ENCODE measurements at places on chromosomes 4 and X.
A peak's percentile ranks its signal among the peaks of the same experiment; 100 is the strongest.

GRCh38 chrX:112636951-112637581 lies 42.7 kb downstream of the LHFPL1 start:
- DNase-seq = no peak

- no peak for DNase-seq
Measured at GRCh38 chr4:22650771-22651170, 42.0 kb upstream of the GBA3 start.

DNA sequence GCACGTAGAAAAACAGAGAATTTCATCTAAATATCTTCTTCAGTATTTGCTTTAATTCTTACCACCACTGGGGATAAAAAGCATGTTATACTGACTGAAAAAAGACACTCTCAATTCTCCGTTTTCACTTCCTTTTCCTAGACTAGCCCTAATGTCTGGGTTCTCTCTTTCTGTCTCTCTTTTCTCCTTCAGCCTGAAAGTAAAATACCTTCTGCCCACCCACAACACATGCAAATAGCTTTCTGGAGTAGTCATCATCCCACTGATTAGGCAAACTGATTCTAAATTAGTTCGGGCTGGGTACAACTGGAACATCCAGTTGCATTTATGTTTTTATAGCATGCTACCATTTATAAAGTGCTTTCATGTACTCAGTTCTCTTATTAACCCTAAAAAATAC lies 142.4 kb upstream of the ANKRD50 start:
- DNase-seq = no peak

DNA sequence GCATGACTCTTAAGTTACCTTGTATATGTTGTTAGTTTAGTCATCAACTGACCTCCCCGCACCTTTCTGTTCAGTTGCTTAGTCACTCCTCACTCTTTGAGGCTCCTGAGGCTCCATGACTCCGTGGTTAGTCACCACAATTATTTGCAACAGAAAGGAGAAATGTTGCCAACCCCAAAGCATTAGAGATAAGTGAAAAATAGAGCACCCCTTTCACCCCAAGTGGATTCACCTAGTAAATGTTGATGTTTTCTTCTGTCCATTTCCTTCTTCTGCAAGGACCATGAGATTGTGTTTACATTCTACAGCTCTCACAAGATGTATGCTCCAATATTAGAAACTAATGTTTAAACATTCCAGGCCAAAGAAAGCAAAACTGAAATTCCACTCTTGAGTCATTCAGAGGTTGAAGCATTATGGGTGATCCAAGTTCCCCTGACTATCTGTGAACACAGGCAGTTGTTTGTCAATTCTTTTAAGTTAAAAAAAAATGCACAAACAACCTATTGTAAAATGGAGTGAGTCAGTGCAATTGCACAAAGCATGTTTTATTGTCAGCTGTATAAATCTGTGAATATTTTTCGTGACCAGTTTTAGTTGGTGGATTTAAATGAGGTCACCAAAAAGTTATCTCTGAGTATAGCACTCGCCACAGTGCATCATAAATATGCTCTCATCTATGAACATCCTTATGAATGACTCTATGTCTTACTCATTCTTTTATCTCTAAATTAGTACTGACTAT lies 552.4 kb upstream of the MAGEB2 start:
- DNase-seq = no peak

GRCh38 chrX:41734530-41734929 lies 10.5 kb downstream of the GPR82 start:
- DNase-seq = no peak

DNA sequence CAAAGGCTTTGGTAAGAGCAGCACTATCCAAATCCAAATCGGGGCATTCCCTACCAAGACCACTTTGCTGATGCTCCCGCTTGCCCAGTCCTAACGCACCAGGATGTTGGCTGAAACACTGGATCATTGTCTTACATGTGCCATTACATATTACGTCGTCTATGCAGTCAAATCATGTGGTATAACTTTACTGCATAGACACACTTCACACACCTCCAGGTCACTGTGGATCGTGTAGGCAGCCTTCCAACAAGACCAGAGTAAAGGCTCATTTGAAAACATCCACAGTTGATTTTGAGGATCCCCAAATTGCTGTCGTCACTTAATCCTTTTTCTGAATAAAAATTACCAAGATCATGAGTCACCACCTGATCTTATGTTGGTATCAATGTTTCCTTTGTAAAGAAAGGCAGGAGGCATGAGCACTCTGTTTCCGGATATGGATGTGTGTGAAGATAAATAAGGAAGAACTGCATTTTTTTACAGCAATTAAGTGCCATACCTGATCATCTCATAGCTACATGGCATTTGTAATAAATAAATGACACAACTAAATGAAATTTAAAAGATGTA lies 18.5 kb downstream of the TENM3 start:
- DNase-seq = no peak

GRCh38 chr4:47071901-47072341 lies 40.6 kb downstream of the GABRB1 start:
- DNase-seq = no peak

DNA sequence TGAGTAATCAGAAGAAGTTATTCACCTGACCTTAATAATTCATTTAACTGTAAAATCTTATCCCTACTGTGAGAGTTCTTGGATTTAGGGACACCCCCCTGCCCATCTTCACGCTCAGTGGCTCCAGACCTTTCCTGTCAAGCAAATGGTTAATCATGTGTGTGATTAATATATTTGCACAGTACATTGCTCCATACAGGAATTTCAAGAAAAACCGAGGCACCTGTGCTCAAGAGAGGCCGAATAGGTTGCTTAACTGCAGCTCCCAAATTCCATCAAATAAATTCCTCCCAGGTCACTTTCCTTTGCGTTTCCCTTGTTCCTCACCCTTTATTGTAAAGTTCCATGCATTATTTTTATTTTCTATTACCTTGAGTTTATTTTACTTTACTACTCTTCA lies 119.5 kb downstream of the STOX2 start:
- DNase-seq = no peak

DNA sequence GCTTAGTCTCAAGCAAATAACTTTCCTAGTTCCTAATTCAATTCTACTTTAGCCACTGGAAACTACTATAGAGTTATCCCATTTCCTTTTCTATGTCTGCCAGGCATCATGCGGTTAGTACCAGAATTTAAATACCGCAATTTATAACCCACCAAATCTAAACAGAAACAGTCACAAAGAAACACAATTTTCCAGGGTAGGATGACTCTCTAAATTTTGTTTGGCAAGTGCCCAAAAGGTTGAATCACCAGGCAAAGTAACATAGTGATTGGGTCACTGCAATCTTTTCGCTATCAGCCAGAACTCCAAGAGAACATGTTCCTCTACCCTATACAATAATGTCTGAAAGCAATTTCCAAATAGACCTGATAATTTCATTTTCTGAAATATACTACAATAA lies 240.2 kb upstream of the GRIA3 start:
- no peak for DNase-seq

DNA sequence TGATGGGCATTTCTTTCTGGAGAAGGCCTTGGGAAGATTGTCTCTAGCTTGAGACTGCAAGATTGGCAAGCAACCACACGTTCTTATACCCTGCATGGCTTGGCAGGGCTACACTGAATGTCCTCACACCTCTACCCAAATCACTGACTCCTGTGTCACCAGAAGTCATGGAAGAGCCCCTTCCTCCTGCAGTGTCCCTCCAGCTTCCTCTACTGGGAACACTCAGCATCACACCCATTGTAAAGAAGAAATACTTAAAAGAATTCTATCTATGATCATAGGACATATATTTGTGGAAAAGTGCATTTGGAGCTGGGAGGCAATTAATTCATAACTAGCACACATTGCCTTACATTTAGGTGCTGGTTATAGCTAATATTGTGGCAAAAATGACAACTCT lies 113.1 kb downstream of the CCSER1 start:
- no peak for DNase-seq

DNA sequence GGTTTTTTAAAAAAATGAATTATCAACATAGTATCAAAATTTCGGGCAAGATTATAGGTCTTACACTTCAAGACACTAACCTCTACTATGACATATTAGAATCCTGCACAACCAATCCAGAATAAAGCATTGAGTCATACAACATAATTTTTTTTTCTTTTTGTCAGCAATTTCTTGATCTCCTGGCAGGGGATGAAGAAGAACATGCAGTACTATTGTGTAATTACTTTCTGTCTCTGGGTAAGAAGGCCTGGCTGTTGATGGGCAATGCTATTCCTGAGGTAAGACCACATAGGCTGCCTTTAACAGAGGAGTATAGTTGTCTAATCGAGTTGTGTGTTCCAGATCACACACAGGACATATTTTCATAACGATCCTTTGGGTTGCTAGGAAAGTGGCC lies 67.5 kb downstream of the FBXL5 start:
- DNase-seq = no peak

DNA sequence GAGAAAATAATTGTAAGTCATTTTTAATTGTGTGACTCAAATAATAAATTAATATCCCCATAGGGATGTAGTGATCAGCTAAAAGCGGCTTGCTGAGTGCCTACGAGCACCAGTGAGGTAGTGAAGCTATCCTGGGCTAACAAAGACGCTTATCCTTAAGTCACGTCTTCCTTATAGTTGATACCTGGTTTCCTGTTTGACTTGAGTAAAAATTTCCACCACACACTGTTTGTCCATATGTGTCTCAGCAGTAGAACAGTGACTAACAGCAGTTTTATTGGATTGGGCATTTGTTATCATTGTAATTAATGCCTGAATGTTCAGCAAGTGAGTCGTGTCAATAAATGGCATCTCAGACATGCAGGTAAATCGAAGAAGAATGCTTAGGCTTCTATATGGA lies 241.1 kb downstream of the GRXCR1 start:
- DNase-seq = no peak

GRCh38 chrX:38276089-38276488 lies 51.2 kb downstream of the RPGR start:
- no peak for DNase-seq

DNA sequence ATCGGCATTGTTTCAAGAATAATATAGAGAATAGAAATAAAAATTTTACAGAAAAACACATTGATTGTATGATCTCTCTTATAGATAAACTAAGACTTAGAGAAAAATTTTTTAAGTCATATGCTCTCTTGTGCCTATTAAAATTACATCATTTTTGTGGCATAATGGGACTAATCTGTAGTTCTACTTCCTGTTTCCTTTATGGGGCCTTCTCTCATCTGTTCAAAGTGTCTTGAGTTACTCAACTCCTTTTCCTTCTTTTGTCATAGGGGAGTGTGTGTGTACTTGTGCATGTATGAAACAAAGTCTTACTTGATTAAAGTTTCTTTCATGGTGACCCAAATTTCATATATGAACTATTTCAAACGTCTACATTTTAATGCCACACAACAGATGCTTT lies 1448.9 kb upstream of the TENM3 start:
- no peak for DNase-seq

DNA sequence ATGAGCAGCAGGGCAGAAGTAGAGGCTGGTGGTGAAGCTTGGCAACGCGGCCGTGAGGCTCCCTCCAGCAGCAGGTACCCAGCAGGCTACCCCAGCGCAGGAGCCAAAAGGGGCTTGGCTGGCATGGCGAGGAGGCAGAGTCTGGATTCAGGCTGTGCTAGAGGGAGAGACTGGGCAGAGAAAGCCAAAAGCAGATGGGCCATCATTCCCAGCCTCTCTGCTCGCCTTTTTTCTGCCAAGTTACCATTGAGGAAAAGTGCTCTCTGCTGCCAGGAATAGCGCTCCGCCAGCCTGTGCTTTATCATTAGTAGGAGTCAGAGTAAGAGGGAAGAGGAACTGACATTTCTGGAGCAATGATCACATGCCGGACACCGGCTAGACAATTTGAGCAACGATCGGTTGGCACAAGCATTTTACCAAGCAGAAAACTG lies 28.7 kb upstream of the MAP3K15 start:
- no peak for DNase-seq

GRCh38 chrX:662126-662525 lies 31.5 kb downstream of the SHOX start:
- DNase-seq = no peak

- DNase-seq = no peak
Measured at GRCh38 chr4:74480267-74480666, 35.3 kb downstream of the AREG start.

- DNase-seq = no peak
Measured at GRCh38 chrX:85493821-85494220, 114.4 kb upstream of the POF1B start.

DNA sequence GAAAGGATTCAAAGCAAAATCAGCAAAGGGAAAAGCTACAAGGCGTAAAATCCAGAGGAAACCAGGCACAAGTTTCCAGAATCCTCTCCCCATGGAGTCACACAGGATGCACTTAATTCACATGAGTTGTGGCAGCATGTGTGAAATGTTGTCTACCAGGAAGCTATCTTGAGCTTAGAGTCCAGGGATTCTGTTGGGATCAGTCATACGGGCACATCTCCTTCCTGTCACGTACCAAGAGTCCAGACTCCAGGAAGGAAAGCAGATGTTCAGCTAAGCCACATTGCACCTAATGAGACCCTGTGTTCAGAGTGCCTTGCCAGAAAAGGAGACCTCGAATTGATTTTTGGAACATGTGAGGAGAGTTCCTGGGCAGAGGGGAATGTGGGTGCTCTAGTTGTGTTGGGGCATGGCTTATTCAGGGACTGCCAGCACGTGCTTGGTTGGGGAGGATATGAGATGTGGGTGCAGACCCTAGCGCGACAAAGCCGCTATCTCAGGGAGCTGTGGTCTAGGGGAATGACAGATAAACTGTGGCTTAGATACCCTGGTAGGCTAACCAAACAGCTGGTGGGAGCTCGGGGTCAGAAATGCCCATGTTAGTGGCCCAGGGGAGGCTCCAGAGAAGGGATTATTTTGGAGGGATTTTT lies 70.0 kb downstream of the EVC start:
- no peak for DNase-seq

DNA sequence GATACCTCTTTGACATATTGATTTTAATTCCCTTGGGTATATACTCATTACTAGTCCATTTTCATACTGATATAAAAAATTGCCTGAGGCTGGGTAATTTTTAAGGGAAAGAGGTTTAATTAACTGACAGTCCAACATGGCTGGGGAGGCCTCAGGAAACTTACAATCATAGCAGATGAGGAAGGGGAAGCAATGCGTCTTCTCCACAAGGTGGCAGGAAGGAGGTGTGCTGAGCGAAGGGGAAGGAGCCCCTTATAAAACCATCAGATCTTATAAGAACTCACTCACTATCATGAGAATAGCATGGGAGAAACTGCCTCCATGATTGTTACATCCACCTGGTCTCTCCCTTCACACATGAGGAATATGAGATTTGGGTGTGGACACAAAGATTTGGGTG lies 42.4 kb downstream of the MSX1 start:
- no peak for DNase-seq

- DNase-seq = peak; percentile 44
Measured at GRCh38 chrX:17788439-17788838, 51.1 kb downstream of the SCML1 start.

- no peak for DNase-seq
Measured at GRCh38 chrX:3345281-3346191, 916 bp downstream of the MXRA5 start.

DNA sequence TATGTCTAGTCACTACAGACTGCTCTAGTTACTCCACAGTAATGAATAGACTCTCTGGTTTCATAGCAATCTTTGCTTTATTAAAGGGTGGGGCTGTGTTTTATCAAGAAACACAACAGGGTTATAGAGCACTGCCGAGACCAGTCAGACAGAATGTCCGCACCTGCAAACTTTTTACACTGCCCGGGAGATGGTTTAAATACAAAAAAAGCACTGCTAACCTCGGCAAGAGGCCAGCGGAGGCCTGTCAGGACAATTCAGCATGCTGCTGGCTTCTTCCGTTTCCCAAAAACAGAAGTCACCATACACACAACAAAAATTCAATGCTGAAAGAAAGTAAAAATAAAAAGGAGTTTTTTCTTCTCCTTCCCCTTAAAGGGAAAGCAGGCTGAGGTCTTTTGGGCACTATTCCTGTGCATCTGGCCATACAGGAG lies 67.4 kb downstream of the IRF2 start:
- DNase-seq = no peak
